HuH-7 (cell line): ENCODE measurements at places on chromosomes 4 and X.

GRCh38 chrX:107700317-107700774, 72.0 kb downstream of the PRPS1 start:
- no peak for DNase-seq

DNA sequence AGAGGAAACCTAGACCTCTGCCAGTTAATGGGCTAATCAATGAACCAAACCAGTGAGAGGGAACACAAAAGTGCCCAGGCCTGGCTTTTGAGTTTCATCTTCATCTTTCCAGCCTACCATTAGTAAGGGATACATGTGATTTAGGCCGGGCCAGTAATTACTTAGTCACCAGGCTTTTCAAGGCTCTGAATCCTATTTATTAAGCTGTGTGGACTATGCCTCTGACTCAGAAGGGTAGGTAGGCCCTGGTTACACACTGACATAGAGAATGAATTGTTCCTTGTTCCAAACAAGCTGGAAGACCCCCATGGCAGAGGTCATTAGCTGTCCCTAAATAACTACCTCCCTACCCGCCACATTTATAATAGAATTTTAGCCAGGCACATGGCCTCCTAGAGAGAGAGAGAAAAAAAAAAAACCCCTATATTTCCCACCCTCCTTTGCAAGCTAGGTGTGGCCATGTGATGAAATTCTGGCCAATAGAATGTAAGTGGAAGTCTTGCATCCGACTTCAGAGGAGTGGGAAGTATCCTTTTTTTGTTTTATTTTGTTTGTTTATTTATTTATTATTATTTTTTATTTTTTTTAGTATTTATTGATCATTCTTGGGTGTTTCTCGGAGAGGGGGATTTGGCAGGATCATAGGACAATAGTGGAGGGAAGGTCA, 112.3 kb upstream of the BCOR start:
- no peak for DNase-seq

DNA sequence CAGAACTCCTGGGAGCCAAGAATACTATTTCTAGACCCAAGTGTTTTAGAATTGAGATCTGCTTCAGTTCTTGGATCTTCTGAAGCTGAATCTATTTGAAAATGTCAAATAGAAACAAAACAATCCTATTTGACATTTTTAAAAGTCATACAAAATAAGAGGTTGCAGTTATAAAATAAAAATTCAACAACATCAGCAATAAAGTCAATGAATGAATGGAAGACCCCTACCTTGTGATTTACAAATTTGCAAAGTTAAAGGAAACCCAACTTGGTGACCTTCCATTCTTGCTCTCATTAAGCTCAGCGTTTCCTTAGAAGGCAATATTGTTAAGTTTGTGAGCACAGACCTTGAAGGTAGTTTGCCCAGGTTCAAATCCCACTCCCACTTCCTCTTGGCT, 531.8 kb upstream of the TENM3 start:
- DNase-seq = no peak

DNA sequence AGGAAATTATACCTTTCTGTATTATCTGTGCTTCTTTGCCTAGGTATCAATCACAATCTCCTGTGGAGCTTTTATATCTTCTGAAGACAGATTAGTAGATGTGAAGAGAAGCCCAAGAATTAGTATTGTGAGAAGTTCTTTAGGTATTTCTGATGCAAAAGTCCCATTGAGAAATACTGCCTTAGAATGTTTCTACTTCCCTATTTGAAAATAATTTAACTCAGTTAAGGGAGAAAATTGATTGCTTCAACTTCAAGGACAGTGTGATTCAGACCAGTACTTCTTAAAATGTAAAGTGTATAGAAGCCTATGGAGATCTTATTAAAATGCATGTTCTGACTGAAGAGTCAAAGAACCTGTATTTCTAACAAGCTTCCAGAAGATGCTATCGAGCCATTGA, 9.0 kb downstream of the EIF1AX start:
- no peak for DNase-seq

GRCh38 chr4:153936121-153936520, 147.2 kb upstream of the SFRP2 start:
- DNase-seq = no peak

- DNase-seq = no peak
These were observed 185.2 kb upstream of the CTSO start for GRCh38 chr4:156138781-156139280.

- DNase-seq = no peak
These were observed 250.8 kb downstream of the ARHGAP24 start for GRCh38 chr4:85725721-85726170.

GRCh38 chr4:124803026-124803425, 90.5 kb upstream of the ANKRD50 start:
- DNase-seq = no peak

DNA sequence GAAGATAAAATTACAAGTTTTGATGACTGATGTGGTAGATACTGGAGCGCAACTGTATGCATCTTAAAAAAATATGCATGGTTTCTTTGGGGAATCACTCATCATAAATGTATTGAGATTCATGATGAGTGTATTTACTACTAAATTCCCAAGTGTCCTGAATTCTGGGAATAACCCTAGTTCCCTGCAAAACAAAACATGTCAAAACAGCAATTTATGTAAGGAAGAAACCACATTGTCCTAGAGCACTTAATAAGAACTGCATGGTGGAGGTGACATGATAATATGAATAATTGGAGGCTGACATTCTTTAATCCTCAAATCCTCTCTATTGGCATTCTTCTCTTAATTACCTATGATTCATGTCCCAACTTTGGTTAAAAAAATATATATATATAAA, 1804.7 kb downstream of the STIM2 start:
- no peak for DNase-seq

GRCh38 chr4:2507855-2508254, 28.6 kb upstream of the FAM193A start:
- DNase-seq = no peak

GRCh38 chr4:101801958-101802357, 11.4 kb downstream of the BANK1 start:
- no peak for DNase-seq

GRCh38 chr4:9989918-9990635, 31.2 kb downstream of the SLC2A9 start:
- no peak for DNase-seq

GRCh38 chrX:110346681-110347080, 12.0 kb upstream of the RTL9 start:
- DNase-seq = peak; percentile 4

- DNase-seq = no peak
These were observed 116.7 kb downstream of the UBE2K start for GRCh38 chr4:39814403-39815185.
